ENCODE measurements at places on chromosomes 16 and 17.

GRCh38 chr17:30116661-30117551 is at the start of gene NSRP1:
Gene NSRP1 (plus strand): TSS chr17:30116816. CDS start chr17:30116844, 28 bp downstream.
- peak; percentile 94 for DNase-seq

DNA sequence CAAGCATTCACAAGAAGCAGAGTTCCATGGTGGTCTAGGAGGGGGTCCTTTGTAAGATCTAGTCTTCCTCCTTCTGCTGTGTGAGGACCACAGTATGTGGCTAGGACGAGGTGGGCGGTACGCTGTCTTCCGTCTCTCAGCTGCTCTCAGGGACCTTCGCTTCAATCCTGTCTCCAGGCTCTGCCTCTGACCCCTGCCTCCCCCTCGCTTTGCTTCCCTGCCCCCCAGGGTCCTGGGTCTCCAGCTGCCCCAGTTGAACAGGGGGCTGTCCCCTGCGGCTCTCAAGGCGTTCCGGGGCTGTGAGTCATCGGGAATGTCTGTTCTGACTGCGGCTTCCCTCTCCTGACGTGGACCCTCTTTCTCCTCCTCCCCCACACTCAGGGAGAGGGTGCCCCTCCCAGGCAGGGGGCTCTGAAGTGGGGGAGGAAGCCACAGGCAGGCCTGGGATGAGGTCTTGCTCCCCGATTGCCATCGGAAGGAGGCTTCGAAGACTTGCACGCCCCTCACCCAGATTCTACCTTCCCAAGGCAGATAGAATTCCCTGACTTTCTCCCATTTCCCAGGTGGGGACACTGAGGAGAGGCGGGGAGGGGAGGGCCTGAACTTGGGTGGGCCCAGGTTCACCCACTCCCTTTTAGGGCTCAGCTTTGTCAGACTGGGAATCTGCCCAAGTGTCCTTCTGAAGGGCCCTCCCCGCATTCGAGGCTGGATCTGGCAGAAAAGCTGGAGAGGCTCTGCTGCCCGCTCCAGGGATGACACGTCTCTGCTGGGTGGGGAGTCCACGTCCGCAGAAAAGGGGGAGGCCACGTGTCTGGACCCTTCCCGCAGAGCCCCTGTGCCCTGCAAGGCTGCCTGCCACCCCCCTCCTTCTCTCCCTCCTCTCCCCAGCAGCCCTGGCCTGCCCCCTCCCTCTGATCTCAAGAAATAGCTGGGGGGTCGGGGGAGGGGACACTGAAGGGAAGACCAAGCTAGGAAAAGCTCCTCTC is 9.1 kb upstream of the COL1A1 start:
- peak; percentile 44 for DNase-seq

GRCh38 chr16:3578610-3579551 is 1.7 kb upstream of the NLRC3 start:
- DNase-seq: no peak

DNA sequence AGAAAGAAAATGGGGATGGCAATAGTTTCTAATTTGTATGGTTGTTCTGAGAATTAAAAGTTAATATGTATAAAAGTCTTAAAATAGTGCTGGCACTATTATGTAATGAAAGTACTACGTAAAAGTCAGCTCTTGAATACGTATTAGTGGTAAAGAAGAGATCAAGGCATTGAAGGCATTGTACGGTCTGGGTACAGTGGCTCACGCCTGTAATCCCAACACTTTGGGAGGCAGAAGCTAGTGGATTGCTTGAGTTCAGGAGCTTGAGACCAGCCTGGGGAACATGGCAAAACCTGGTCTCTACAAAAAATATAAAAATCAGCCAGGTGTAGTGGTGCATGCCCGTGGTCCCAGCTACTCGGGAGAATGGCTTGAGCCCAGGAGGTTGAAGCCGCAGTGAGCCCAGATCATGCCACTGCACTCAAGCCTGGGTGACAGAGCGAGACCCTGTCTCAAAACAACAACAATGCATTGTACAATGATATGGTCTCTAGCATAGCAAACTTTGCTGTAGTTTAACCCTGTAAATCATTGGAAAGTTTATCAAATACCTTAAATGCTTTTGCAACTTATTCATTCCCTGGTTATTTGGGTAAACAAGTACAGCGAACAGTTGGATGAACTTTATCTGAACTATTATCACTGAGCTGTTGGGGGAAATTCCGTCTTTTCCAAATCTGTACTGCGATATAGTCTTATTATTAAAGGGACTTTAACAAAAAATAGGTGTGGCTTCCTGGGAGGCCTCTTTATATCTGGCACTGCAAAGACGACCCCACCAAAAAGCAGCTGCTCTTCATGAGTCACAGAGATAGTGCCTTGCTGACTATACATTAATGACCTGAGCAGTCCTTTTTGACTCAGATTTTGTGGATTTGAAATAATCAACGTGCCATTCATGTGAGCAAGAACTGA is 73.6 kb downstream of the GPRC5B start:
- no peak for DNase-seq

GRCh38 chr16:28164140-28164539 is 47.6 kb downstream of the XPO6 start:
- no peak for DNase-seq

GRCh38 chr17:79049821-79050220 is 24.8 kb upstream of the ENGASE start:
- DNase-seq: no peak

DNA sequence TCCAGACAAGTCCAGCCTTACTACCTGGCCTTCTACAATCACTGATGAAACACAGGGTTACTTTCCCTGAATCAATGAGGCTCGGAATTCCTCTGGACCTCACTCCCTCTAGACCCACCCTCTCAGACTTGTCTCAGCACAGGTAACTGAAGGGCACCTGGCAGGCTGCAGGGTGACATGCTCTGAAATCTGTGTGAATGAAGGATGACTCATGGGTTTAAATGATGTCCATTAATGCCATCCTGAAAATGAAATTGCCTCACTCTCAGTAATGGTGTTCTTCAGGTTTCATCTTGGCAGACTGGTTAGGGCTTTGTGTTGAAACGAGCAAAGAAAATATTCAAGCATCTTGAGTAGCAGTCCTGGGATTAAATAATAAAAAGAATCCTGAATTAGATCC is 134.4 kb downstream of the MAF start:
- DNase-seq: no peak

DNA sequence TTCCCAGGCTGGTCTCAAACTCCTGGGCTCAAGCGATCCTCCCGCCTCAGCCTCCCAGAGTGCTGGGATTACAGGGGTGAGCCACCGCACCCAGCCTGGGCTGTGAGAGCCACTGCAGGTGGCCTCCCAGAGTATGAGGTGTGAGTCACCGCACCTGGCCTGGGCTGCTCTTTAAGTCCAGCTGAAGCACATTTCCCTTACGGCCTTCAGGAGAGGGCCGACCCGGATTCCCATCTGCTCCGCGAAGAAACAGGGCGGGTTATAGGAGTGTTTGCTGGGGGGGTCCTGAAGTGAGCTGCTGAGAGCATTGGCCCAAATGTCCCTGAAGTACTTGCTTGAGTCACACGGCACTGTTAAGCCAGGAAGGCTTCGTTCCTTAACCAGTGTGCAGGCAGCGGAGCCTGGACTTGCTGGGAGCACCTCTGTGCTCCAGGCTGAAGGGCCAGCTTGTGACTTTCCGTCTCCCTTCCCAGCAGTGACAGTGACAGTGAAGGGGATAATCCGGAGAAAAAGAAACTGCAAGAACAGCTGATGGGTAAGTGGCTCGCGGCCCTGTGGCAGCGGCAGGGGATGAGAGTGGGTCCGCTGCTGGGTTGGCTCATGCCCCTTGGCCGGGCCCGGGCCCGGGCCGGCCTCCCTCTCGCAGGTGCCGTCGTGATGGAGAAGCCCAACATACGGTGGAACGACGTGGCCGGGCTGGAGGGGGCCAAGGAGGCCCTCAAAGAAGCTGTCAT is 7.2 kb downstream of the VPS4A start:
- no peak for DNase-seq

GRCh38 chr16:72469932-72470331 is 298.0 kb upstream of the PMFBP1 start:
- no peak for DNase-seq
